ENCODE measurements at places on chromosomes 5 and 9.

DNA sequence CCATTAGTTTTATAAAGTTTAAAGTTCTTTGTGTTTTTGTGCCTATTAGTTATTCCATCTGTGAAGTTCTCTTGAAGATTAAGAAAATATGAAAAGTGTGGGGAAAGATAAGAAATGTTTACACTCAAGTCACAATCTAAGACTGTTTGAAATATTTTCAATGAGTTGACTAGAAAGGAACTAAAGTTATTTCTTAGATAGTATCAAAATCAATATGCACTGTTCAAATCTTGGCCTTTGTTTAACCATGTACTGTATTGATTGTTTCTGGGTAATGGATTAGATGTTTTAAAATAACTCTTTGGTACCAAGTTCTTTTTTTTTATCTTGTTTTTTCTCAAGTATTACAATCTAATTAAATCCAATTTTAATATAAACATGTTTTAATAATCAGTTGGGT lies 46.0 kb downstream of the SMC5 start:
- DNase-seq = no peak

GRCh38 chr5:59792983-59793585 lies 100.4 kb downstream of the PDE4D start:
- DNase-seq = no peak

DNA sequence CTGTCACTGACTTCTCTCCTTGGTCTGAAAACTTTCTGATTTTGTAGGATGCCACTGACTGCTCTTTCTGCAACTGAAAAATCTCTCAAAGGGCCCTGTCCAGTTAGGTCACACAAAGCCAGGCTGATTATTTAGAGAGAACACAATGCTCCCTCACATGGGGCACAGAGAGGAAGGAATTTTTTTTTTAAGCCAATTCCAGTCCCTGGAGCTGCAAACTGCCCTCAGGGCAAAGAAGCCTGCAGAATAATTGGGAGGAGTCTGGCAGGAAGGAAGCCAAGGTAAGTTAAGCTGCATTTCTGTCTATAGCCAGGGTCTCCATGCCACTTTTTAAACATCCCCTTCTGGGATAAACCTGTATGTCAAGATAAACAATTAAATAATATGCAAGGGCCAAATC lies 305.5 kb downstream of the ZSWIM6 start:
- peak; percentile 84 for DNase-seq

- DNase-seq = no peak
These were observed 34.4 kb downstream of the MACROH2A1 start for GRCh38 chr5:135364421-135365262.

GRCh38 chr9:89508951-89509615 lies 11.2 kb upstream of the SEMA4D start:
- no peak for DNase-seq

DNA sequence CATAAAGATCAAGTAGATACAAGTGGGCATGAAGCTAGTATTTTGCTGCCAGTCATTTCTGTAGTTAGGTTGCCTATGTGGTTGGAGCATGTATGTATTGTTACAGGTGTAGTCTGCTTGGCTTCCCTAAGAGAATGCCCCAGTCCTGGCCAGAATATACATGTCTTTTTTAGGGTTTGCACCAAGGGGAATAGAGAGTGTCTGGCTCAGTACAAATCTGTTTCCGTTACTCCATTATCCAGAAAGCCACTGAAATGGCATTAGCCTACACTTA lies 23.2 kb downstream of the TGFBR1 start:
- DNase-seq = no peak

DNA sequence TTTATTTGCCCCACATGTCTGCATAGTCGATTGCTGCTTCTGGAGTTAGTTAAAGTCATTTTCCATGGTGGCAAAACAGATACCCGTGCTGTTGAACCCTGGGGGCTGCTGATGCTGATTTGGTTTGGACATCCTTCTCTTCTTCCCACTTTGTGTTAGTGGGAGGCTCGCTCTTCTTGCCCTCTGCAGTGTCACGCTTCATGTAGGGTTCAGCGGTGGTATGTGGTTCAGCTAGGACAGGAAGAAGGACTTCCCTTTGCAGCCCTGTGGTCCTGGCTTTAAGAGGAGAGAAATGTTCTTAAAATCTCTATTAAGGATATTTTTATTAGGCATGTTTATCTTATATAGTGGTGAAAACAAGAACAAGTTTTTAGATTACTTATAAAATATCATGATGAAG lies 36.2 kb downstream of the SLC36A1 start:
- no peak for DNase-seq

DNA sequence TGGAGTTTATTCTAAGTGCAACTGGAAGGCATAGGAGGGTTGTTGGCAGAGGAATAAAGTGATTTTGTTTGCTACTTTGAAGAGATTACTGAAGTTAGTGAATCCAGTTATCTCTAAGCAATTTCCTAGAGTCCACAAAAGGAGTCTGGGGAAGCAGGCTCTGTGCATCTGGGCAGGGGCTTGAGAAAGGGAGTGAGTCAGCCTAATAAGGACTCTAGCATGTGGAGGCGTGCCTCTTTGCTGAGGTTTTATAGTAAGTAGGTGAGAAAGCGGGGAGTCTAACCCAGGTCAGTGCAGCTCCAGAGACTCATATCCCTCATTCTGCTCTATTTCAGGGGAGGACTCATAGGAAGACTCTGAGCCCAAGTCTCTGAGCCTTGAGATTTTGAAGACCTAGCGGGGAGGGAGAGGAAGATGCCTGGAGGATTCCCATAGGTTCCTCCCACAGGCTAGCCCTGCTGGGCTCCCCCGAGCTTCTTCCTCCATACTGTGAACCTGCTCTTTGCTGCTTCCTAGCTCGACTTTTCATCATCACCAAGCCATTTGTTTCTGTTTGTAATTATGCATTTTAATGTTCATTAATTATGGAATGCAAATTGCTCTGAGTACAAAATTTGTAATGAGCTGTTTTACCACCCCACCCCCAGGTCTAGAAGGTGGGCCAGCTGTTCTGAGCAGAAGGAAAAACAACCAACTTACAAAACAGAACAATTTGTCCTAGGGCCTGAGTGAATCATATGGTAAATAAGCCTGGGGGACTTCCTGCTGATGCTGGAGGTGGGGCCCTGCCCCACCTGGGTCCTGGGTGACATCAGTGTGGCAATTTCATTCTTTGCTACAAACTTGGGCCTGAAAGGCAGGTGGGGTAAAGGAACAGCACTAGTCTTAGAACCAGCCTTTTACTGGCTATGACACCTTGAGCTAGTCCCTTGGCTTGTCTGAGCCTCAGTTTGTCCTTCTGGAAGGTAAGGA lies 150.2 kb downstream of the TRIM32 start:
- no peak for DNase-seq

DNA sequence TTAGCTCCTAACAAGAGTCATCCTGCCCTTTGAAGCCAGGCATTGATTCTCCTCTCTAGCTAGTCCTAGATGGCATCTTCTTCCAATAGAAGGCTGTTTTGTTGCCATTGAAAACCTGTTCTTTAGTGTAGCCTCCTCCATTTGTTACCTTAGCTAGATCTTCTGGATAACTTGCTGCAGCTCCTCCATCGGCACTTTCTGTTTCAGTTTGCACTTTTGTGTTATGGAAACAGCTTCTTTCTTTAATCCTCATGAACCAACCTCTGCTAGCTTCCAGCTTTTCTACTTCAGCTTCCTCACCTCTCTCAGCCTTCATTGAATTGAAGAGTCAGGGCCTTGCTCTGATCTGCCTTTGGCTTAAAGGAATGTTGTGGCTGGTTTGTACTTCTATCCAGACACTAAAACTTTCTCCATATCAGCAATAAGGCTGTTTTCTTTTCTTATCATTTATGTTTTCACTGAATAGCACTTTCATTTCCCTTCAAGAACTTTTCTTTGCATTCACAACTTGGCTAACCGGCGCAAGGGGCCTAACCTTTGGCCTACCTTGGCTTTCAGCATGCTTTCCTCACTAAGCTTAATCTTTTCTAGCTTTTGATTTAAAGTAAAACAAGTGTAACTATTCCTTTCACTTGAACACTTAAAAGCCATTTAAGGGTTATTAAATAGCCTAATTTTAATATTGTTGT lies 166.5 kb upstream of the SLC12A2 start:
- no peak for DNase-seq

GRCh38 chr5:42399702-42400101 lies 23.5 kb upstream of the GHR start:
- no peak for DNase-seq

- no peak for DNase-seq
These were observed 126.5 kb upstream of the PAM start for GRCh38 chr5:102628441-102629175.

DNA sequence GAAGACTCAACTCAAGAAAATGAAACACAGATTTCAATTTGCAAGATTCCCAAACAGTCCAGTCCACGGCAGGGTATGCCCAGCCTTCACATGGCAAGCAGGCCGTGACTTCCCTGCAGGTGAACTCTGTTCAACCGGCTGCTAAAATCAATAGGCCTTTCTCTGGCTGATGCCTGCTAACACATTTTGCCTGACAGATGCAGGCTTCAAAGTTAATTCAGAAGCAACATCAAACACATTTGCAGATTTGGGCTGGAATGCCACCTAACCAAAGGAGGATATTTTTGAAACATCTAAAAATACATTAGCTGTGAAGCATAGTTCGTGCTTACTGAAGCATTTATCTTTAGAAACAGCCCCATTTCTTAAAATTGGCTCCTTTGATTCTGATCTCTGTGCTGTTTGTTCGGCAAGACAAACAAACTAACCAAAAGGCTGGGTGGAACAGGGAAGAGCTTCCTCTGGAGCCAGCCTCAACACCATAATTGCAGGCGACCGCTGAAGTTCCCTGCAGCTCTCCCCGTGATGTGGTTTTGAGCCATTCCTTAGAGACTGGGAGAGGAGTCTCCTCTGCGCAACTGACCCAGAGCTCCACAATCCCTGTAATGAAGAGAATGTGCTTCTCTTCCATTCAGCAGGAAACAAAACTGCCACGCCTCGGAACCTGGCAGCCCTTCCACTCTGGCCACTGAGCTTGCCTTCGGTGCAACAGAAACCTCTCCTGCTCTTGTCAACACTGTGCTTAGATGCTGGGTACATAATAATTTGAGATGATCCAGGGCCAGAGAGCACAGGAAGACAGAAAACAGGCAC lies 126.5 kb downstream of the MYO10 start:
- DNase-seq = no peak

DNA sequence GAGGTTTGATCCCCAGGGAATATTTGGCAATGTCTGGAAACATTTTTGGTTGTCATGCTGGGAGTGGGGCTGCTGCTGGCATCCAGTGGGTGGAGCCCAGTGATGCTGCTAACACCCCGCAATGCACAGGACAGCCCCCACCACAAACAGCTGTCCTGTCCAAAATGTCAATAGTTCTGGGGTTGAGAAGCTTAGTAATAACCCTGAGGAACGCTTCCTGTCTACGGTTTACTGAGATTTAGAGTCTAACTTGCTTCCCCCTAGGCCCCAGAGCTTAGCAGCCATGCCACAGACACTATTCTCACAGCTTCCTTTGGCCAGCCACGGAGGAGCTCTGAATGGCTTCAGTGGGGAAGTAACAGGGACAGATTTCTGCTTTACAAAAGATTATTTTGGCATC lies 66.5 kb downstream of the MSX2 start:
- no peak for DNase-seq

- DNase-seq = peak; percentile 25
These were observed 60.2 kb upstream of the SLC2A8 start for GRCh38 chr9:127336506-127337352.

DNA sequence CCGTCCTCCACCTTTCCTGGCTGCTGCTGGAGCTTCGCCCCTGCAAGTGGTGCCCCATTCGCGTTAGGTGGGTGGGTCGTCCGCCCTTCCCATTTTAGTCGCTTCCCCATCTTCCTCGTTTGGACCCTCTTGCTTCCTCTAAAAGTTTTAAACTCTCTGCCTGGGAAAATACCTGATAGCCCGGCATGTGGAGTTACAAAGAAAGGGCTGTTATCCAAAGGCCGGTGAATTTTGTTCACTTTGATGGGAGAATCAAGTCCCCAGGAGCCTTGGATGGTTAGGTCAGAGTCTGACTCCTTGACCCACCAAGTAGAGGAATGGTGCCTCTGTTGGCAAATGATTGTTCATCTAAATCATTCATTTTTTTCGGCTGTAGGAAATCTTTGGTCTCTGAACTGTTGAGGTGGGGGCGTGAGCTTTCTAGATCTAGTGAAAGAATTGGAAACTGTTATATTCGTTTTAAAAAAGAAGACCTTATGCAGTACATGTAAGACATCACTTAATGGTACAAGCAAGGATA lies 29.5 kb upstream of the APC start:
- peak; percentile 7 for DNase-seq

DNA sequence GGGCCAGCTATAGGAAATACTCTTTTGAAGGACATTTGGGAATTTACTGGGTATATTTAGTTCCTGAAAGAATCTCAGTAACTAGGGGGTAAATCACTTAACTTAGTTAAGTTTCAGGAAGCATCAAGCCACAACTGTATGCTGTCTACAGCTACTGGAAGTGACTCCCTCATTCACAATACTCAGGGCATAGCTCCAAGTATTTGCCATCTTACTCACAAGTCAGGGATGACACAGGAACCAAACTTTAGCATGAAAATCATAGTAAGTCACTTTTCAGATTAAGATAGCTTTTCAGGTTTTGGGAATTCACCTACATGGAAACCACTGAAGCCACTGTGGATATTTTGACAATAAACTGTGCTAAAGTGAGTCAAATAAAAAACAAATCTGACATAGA lies 242.4 kb upstream of the ATP10B start:
- no peak for DNase-seq

All from putamen (tissue), 1 donor.